ENCODE measurements at places on chromosomes 11 and 22.

DNA sequence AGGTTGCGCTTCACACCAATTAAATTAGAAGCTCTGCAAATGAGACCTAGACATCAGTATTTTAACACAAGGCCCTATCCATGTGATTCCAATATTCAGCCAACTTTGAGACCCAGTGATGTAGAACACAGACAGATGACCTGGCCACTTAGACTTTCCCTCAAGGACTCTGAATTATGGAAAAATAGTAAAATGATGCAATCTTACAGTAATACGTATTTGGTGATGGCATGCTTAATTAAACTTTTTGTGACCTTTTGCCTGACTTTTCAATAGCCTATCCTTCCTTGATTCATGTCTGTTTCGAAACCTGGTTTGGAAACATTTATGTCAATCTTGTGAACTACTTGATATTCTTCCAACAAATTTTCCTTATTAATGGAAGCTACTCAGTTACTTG lies 521.2 kb downstream of the KCNA4 start:
- DNase-seq = peak; percentile 6

DNA sequence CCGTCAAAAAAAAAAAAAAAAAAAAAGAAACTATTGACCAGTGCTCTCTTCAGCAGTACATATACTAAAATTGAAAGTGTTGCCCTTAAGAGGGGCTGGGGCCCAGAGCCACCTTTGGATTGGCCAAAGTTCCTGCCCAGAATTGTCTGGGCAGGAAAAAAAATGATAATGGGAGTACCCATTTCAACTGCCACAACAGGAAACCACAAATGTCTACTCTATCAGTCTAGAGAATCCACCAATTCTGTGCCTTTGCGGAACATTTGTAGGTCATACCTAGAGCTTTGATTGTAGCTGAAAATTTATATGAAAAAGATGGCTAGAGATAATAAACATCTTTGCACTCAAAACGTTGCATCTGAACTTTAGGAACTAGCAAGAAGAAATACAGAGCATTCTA lies 69.4 kb downstream of the FAM76B start:
- DNase-seq = no peak

DNA sequence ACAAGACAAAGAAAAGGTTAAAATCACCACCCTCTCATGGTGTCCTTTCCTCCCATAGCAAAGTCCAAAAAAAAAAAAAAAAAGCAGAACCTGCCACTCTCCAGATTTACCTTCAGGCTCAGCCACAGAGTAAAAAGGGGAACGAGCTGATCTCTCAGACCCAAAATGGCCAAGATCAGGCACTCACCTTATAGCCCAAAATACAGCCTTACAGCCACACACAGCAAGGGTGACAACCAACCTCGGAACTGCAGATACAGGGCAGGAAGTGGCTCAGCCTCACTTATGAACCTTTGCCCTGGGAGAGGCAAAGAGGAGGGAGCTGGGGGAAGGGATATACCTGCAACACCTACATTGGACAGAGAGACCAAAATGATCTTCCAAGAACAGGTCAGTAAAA lies 4.5 kb downstream of the FHIP1B start:
- DNase-seq = no peak

- no peak for DNase-seq
Measured at GRCh38 chr11:71474771-71475483, 21.9 kb downstream of the NADSYN1 start.

DNA sequence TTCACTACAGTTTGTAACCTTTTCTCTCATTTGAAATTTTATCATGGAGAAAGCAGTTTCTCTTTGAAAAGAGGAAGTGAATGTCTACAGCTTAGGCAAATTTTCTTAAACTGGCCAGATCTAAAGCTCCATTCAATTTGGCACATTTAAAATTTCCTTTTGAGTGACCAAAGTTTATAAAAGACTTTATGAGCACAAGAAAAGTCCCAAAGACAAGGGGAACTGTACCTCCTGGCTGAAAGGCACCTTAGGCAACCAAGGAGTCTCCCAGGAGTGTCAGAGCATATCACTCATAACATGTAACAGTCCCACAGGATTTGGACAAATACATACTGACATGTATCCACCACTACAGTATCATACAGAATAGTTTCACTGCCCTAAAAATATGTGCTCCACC lies 41.3 kb downstream of the NARS2 start:
- no peak for DNase-seq

- no peak for DNase-seq
Measured at GRCh38 chr22:19374410-19374809, 57.1 kb downstream of the HIRA start.

DNA sequence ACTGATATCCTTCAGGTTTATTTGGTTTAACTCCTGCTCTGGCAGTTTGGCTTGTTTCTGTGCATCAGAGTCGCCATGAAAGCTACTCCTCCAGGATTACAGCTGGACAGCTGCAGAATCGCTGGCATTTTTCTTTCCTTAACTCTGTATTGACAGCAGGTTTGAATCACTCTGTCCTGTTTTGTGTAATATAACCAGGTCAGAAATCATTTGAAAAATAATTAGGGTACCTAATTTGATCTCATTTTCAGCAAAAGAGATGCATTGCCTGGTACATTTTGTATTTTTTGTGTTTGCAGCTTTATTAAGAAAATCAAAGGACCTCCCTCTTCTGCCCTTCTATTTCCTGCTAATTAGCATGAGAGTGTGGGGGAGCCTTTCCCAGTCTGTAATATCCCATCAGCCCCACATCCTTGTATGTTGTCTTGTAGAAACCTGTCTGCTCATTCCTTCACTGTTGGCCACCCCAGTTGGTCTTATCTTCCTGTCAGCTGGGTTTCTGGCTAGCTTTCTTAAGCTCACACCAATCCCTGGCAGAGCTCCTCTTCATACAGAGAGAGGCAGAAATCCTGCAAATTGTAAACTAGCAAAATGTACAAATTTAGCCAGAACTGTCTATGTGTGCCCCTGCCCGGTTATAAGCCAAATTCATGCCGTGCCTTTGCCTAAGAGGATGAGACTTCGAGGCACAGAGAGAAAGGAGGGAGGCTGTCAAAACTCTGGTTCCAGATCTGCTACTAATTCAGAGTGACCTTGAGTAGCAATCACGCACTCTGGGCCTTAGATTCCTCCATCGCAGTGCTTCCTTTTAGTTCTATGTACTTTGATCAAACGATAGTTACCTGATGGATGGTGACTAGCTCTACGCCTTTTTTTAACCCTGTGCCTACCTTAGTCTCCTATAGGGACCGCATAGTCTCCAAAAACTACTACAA lies 200.6 kb downstream of the NAV2 start:
- DNase-seq = no peak

DNA sequence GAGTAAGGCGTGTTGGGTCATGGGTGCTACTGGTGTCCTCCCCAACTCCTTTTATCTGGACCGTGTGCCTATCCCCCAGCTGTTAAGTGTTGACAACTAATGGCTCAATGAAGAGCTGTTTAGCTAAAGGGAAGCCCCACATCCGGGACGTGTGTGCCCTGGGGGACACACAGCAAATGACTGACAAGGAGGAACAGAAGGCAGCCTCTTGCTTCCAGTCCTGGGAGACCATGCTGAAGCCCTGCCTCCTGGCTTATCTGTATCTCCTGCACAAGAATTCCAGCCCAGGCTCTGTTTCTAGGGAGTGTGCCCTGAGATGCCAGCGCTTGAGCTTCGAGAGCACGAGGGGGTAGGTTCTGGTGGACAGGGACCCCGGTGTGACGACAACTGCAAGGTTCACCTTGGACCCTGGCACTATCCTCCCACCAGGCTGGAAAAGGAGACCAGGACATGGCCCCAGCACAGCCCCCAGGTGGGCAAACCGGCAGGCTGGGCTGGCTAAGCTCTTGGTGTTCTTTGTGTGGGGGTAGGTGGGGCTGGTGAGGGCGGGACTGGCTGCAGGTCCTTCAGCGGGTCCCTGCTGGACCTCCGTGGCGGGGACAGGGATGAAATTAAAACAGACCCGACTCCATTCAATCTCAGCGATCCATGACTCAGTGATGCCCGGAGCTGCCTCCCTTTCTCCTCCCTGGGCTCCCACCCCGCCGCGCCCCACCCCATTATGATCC lies 21.0 kb downstream of the ASCL2 start:
- DNase-seq = no peak

GRCh38 chr22:32533265-32534111 lies 58.9 kb downstream of the FBXO7 start:
- peak; percentile 60 for DNase-seq

DNA sequence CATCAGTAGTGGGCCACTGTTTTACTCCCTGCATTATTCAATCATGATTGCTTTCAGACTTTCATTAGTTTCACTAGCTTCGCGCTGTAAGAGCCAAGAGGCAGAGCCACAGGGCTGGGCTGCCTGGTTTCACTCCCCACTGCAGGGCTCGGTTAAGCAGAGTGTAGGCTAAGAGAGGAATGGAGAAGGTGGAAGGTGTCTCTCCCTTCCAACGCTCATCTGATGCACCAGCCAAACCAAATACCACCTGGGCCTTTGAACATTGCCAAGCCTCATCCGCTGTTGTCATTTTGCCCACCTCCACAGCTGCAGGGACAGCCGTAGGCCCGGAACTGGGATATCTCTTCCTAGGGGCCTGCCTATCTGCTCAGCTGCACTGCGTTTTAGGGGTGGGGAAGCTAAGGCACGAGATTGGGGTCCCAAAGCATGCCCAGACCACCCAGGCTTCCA lies 480 bp upstream of the SMARCB1 start:
- DNase-seq = no peak

- no peak for DNase-seq
Measured at GRCh38 chr11:118009864-118010737, 23.9 kb downstream of the IL10RA start.

GRCh38 chr11:78594814-78595213 lies 20.1 kb upstream of the NARS2 start:
- DNase-seq = no peak

- peak; percentile 91 for DNase-seq
Measured at GRCh38 chr11:12862696-12863469, 146.2 kb upstream of the RASSF10 start.

DNA sequence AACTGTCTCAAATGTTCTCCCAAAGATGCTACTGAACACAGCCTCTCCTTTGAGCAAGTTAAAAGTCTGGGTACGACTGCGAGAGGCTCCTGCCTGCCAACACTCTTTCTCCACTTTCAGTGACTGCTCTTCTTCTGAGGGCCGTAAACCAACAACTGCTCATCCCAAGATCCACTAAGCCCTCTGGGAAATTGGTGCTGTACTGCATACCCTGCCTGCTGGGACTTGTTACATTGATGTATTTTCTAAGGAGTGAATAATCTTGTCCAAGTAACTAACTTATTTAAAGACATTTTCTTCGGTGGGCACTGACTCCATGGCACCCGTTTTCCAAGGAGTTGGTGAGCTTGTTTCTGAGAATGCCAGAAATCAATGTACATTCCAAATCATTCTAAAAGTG lies 87.2 kb downstream of the ZNF280B start:
- DNase-seq = no peak

DNA sequence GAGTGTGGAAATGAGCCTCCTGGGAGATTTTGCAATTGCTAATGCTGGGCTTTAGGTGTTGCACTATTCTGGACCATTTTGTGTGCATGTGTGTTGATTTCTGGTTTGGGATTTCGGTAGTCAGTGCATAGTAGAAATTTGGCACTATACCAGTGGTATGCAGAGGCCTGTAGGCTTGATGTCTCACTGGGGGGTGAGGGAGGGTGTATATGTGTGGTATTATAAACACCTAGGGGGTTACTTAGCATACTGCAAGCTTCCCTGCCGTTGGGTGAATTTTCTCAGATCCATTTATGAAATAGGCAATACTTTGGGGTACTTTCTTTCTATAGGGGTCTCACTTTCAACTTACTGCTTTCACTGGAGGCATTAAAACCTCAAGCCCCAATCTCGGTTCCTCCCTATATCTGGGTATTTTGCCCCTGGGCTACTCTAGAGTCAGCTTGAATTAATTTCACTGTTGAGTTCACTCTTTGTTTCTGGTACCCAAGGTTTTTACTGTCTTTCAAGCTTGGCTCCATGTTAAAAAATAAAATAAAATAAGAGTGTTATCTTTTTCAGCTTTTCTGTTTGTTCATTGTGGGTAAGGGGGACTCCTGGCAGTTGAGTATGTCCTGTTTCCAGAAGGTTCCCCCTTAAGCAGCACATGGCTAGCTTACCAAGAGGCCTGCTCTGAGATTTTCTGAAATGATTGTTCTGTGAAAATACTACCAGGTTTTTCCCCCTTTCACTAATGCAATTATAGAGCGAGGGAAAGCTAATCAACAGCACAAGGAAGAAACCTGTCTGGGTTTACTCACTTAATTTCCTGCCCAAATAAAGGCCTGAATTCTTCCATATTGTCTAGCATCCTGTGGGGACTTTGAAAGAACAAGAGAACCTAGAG lies 45.8 kb downstream of the PPFIBP2 start:
- peak; percentile 18 for DNase-seq

- peak; percentile 78 for DNase-seq
Measured at GRCh38 chr11:44899959-44900358, 50.7 kb downstream of the TP53I11 start.

DNA sequence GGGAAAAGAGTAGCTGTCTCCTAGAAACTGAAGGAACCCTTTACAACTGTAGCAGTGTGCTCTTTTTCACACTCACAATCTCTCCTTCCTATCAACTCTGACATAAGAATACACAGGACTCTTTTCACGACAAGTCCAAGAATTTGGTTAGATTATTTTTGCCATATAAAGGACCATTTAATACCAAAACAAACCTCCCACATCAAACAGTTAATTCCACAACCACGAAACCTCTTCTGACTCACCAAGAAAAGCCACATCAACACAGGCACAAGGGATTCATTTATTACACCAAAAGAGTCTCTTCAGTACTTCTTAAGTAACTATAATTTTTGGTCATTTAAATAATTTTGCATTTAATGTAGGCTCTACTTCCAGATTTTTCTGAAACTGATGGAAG lies 222.6 kb upstream of the PITPNB start:
- peak; percentile 82 for DNase-seq

DNA sequence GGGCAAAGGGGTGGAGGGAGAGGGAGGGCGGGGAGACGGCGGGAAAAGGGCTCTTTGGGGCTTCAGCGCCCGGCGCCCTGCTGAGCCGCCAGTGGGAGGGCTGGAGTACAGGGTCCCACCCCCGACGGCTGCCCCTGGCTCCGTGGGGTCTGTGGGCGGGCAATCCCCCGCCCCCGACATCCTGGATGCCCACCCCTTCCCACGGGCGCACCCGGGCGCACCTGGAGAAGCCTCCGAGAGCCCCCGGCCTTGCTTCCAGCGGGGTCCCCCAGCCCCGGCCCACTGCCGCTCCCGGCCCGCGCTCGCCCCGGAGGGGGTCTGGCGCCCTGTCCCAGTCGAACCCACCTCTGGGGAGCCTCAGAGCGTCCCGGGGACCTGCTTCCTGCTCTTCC lies 394 bp downstream of the CHRM4 start:
- DNase-seq = no peak
